ENCODE measurements at places on chromosomes 2 and 18.

- no peak for DNase-seq
Measured at GRCh38 chr2:217291259-217291658, 431.4 kb upstream of the TNP1 start.

DNA sequence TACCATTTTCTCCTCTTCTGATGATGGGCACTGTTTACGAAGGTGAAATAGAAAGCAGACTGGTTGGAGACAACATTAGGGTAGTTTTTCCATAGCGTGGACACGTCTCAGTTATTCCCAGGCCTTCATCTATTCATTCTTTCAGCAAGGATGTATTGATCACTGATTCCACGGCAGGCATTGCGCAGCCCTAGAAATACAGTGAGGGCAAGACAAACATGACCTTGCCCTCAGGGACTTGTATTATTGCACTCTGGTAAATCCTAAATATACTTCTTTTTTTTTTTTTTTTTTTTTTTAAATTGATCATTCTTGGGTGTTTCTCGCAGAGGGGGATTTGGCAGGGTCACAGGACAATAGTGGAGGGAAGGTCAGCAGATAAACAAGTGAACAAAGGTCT is 167.3 kb upstream of the SPRED2 start:
- no peak for DNase-seq

DNA sequence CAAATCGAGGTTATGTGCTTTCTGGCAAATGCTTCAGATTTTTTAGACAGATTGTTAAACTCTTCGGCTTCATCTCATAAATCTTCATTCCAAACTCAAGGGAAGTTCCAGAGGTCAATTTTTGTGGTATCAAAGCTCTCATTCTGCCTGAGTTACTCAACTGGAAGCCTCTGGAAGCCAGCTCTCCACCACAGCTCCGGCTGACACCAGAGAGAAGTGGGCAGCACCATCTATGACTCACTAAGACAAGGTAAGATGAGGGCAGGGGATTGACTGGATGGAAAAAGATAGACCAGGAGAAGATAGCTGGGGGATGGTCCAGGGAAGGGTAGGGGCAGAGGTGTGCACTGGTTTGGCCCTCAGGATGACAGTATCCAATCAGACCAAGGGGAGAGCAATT is 137.3 kb upstream of the HNRNPA3 start:
- no peak for DNase-seq

DNA sequence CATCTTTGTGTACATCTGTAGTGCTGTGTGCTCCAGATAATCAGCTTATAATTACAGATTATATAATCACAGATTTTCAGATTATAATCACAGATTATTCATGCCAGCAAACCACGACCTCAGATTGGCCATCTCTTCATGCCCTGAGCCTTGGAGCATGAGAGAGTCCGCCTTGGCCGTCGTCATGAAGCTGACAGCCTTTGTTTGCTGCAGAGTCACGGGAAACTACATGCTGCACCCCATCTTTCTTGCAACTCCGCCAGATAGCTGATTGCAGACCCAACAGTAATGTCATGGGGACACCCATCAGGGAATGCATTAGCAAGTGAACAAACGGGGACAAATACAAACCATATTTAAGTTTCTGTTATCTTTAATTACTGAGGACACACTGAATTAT is 7.3 kb downstream of the TMEM178A start:
- DNase-seq, result no peak

- no peak for DNase-seq
Measured at GRCh38 chr2:196331851-196332250, 160.5 kb upstream of the STK17B start.

DNA sequence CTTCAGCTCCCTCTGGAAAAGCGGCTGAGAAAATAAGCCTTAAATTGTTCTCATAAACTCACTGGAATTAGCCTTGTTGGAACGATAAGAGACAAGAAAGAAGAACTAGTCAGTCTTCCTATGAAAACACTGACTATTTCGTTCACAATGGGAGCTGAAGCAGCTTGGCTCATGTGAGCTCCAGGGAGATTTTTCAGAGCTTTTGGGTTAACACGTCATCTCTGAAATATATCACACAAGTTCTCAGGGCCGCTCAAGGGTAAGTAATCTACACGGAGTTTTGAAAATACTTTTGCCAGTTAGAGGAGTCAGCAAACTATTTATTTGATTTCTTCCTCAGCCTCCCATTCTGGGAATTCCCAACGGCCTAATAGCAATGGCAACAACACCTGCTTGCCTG is 316.2 kb upstream of the MGAT5 start:
- no peak for DNase-seq

DNA sequence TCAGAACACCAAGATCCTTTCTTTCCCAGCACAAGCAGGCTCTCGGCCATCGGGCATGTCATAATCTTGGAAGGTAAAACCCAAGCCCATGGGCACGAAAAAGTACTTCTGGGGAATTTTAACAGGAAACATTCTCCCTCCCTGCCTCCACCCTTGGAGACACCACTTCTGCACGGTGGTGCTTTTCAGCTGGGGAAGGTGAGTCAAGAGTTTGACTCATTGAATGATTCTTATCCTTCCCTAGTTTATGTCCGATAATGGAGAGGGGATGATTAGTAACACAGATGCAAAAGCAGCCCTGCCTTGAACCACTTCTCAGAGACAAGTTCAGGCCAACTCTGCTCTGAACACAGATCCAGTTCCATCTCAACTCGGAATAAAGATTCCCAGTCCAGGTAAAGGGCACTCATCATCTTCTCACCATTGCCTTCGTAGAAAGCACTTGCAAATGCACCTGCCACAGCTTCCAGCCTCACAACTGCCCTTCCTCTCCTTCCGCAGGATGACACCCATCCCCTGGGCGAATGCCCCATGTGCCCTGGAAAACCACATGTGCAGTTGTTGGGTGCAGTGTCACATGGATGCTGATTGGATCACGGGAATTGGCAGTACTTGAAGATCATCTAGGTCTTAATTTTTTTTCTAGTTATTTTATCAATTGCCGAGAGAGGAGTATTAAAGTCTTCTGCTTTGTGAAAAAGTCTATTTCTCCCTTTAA is 136.2 kb downstream of the PXDN start:
- DNase-seq, result no peak

- DNase-seq, result no peak
Measured at GRCh38 chr18:6449213-6449612, 34.5 kb upstream of the L3MBTL4 start.

DNA sequence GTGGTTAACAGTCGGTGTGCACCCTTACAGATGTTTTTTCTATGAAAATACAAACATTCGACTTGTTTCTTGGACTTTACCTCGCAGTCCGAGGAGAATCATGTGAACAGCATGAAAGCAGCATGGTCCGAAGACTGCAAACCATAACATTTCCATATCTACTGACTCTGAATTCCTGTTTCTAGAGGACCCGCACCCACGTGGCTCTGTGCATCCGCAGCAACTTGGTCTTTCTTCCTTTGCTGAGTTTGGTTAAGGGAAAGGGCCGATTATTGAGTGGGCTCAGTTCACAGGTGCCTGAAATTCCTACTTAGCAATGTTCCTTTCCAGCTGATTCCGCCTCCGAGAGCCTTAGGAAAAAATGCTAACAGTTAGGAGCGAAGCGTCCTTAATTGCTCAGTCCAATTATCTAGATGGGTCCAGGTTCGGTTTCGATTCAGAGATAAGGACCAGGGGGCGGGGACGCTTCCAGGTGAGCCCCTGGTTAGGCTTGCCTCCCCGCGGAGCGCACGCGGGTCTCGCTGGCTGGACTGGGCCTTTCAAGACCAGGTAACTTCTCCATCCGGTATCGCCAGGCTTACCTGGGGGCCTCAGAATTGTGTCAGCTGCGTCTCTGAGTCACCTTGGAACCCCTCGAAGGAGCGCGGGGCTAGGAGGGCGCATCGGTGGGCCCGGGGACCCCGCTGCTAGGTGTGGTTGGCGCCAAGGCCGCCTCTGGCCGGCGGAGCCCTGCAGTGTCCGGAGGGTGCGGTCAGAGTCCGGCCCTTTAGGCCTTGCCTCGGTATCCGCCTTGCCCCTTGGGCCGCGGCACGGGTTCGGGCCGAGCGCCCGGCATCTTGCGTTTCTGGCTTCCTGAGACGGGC is 1.1 kb upstream of the B3GNT2 start:
- no peak for DNase-seq

GRCh38 chr18:3998698-3999333 is 456.3 kb downstream of the DLGAP1 start:
- DNase-seq, result peak; percentile 18

- no peak for DNase-seq
Measured at GRCh38 chr2:85717308-85718008, 23.3 kb downstream of the GNLY start.

- DNase-seq, result no peak
Measured at GRCh38 chr2:161651547-161651946, 27.3 kb downstream of the SLC4A10 start.

GRCh38 chr2:130385709-130386108 is 29.9 kb downstream of the PTPN18 start:
- DNase-seq, result no peak

DNA sequence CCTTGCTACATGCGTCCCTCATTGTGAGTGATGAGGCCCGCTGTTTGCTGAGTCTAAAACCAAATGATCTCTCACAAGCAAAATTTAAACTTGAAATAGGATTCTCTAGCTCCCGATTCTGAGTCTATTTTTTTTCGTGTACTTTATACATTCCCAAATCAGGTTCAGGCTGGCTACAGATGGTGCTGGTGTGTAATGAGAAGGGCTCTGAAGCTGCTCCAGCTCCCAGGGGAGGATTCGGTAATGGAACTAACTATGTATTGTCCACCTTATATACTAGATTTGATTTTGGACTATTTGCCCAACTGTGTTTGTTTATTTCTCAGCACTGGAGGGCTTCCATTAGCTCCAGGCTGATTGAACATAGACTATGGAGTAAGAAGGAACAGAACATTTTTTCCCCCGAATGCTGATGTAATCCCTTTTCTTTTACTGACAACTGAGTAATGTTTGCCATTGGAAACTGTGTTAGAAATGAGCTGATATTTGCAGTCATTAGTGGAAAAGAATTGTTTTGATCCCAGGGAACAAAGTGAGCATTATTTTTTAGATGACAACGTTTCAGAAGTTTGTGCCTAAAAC is 274.0 kb upstream of the FIGN start:
- no peak for DNase-seq

GRCh38 chr2:3482363-3482821 is 36.9 kb downstream of the ADI1 start:
- DNase-seq, result no peak

DNA sequence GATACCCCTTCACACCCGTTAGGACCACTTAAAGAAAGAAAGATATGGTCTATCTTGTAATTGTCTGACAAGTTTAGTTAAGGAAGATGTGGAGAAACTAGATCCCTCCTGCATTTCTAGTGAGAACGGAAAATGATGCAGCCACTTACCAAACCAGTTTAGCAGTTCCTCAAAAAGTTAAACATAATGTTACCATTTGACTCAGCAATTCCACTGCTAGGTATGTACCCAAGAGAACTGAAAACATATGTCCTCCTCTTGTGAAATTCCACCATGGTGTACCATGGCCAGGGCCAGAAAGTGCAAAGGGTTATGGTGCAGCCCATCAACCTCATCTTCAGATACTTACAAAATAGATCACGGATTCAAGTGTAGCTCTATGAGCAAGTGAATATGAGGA is 79.0 kb upstream of the ID2 start:
- DNase-seq, result no peak

GRCh38 chr2:53945538-53945937 is 25.3 kb downstream of the PSME4 start:
- no peak for DNase-seq

DNA sequence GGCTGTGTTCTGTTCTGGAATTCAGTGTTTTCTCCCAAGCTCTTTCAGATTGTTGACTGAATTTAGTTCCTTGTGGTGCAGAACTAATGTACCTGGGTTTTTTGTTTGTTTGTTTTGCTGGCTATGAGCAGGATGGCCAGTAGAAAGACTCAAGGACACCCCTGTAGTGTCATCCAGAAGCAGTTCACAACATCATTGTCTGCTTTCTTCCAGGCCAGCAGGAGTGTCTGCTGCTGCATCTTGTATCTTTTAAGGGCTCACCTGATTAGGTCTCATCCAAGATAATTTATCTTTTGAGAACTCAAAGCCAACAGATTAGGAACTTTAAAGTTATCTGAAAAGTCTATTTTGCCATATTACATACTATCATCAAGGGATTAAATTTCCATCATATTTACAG is 318.5 kb upstream of the MC4R start:
- DNase-seq, result no peak

DNA sequence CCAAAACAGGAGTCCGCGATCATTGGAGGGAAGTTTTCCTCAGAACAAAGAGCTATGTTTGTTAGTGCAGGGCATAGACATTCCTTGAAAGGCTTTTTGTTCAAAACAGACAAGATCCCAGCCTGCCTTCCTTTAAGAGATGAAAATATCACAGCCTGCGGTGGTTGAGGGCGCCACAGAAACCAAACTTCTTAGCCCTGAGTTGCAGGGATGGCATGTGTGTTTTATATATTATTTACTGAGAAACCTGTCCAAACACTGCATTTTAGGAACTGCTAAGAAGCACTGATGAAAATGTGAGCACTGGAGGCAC is 57.5 kb upstream of the TMEM178A start:
- no peak for DNase-seq

- no peak for DNase-seq
Measured at GRCh38 chr2:104290566-104290891, 563.4 kb upstream of the POU3F3 start.

GRCh38 chr2:64537991-64538390 is 13.9 kb downstream of the AFTPH start:
- DNase-seq, result no peak

DNA sequence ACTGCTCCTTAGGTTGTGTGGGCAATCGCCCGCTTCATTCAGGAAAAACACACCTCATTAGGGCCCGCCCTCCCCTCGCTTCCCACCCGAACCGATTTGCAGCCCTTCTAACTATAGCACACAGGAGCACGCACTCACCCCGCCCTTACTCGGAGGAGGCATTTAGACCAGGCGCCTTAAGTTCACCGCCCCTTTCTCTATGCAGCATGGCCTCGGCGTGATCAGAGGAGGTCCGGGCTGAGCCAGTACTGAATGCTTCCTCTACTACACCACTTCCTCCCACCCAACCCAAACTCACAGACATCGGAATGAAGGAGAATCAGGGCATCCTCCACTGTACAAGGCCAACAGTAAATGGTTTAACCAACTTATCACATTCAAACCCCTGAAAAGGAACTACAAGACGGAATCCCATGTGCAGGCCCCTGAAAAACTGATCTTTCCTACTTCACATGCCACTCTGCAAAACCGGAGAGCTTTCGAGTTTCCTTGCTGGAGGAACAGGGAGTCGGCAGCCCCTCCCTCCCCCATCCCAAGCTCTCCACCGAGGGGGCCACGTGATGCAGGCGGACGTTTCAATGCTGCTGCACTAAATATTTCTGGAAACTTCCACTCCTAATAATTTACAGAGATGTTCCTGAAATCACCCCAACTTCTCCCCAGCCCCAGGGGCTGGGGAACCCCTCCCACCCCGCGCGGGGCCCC is 1.4 kb downstream of the XPO1 start:
- DNase-seq, result peak; percentile 78

GRCh38 chr2:134078354-134078753 is 175.5 kb upstream of the MGAT5 start:
- no peak for DNase-seq

DNA sequence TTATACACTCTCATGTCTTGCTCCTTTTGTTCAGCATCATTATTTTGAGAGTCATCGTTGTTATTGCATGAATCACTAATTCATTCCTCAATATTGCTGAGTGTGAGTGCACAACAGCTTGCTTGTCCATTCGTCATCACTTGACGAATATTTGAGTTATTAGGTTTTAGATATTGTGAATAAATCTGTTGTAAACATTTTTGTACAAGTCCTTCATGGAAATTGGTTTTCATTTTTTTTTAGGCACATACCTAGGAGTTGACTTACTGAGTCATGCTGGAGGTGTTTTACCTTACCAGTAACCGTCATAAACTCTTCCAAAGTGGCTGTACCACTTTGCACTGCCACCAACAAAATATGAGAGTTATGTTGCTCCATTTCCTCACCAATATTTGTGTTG is 84.2 kb upstream of the NCK2 start:
- DNase-seq, result no peak
